ENCODE measurements at places on chromosomes 3 and 15. TPM values are rescaled to one million over a fixed set of nuclear protein-coding genes. Genes with fewer than 3 reads are reported as not detected.

- no peaks in the 10 kb centered on the region for H3K36me3 ChIP-seq
- H3K27ac ChIP-seq = no peak overlapping the region
- no peaks in the 10 kb centered on the region for H3K27me3 ChIP-seq
- H3K4me3 ChIP-seq = no peak overlapping the region
Observed at GRCh38 chr3:24454856-24455255, 39.8 kb downstream of the THRB start.

DNA sequence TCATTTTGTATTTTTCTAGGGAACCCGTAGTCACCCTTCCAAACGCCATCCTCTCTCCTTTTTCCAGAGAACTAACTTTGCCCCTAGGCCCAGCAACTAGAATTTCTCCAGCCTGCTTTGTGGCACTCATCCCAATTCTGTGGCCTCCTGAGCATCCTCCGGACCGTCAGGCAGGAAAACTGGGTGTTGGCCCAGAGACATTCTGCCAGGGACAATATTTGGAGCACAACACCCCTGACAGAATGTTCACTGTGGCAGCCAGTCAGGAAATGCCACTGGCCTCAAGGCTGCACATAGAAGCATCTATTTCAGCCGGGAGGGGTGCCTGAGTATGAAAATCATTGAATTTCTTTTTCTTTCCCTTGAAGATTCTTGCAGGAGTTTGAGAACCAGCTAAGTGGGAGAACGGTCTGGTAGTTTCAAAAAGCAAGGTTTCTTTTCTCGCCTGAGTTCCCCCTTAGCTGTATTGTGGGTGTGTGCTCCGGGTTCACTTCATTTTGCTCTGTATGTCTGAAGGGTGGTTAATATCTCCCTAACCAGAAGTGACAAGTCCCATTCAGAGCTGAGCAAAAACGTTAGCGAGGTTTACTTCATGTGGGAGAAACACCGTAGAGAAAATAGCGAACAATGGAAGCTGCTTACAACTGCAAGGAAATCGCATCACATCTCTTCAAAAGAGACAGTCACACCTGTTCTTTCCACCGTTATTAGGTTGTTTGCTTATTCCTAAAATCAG is 108.1 kb upstream of the TPM1 start:
- H3K4me3 ChIP-seq = no peak overlapping the region
- H3K27me3 ChIP-seq = peaks cover 60% of the 10 kb centered on the region
- no peaks in the 10 kb centered on the region for H3K36me3 ChIP-seq
- H3K27ac ChIP-seq = no peak overlapping the region

DNA sequence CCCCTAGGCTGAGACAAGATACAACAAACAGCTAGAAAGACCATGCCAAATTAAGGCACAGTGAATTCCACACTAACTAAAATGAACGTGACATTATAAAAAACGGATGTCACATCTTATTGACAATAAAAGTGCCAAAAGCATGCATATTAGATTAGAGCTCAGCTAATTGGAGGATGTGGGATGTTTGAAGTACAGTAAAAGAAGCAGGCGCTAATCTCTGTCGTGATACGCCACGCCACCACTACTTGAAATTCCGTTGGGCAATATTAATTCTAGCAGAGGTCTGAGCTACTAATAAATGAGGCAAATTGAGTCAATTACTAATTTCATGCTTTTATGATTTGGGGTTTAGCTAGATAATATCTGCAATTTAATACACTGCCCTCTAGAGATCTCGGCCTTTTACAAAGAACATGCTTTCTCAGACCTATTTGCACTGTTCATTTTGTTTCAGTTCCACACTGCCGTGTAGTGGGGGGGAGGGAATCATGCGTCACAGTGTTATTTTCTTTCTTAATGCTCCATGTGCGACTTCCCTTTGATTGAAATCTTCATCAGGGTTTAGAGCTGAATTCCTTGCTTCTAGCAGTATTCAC is 52.9 kb upstream of the ROBO2 start:
- no peaks in the 10 kb centered on the region for H3K36me3 ChIP-seq
- DNase-seq = no peak
- no peak overlapping the region for H3K4me3 ChIP-seq
- H3K27me3 ChIP-seq = no peaks in the 10 kb centered on the region
- H3K4me1 ChIP-seq = no peaks in the 10 kb centered on the region

DNA sequence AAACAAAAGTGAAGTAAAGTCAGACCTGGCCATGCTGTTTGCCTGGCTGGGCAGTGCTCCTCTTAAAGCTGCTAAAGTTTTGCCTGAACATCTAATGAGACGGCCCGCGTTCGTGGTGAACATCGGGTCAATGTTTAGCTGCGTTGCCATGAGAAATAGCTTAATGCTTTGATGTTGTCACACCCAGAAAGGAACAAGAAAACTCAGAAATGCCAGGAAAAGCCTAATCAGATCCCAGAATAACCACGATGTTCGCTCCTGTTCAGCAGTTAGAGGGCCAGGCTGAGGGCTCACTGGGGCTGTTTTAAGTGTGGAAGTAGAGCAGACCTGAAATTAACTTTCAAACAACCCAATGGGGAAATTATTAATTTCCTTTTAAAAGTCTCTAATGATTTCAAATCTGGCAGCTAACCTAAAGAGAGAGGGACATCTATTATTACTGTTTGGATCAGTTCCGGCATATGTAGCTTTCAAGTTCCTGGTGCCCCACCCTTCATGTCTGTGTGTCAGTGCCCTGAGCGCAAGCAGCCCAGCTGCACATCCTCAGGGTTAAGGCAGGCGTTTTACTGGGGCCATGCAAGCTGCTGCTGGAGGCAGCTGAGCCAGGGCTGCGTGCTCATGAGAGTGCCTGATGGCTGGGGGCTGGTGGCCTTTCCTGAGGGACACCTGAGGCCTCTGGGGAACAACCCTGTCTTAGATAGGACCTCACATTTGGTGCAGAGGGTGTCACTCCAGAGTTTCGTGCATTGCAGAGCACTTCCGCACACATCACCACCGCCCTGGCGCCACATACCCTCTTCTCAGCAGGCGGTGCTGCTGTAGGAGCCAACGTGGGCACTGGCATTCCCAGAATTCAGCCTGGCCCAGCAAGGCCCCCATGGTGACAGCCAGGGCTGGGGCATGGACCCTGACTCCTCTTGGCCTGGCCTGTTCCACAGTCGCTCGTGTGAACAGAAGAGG is 76.6 kb downstream of the LRRK1 start:
- no peaks in the 10 kb centered on the region for H3K4me1 ChIP-seq
- DNase-seq = no peak
- H3K27ac ChIP-seq = no peak overlapping the region
- H3K4me3 ChIP-seq = no peak overlapping the region
- H3K27me3 ChIP-seq = peaks cover 16% of the 10 kb centered on the region

- H3K36me3 ChIP-seq = peaks cover 28% of the 10 kb centered on the region
- no peak overlapping the region for H3K4me3 ChIP-seq
- peaks cover 43% of the 10 kb centered on the region for H3K4me1 ChIP-seq
- H3K27me3 ChIP-seq = no peaks in the 10 kb centered on the region
Observed at GRCh38 chr15:85571780-85572179, 191.4 kb downstream of the AKAP13 start.

DNA sequence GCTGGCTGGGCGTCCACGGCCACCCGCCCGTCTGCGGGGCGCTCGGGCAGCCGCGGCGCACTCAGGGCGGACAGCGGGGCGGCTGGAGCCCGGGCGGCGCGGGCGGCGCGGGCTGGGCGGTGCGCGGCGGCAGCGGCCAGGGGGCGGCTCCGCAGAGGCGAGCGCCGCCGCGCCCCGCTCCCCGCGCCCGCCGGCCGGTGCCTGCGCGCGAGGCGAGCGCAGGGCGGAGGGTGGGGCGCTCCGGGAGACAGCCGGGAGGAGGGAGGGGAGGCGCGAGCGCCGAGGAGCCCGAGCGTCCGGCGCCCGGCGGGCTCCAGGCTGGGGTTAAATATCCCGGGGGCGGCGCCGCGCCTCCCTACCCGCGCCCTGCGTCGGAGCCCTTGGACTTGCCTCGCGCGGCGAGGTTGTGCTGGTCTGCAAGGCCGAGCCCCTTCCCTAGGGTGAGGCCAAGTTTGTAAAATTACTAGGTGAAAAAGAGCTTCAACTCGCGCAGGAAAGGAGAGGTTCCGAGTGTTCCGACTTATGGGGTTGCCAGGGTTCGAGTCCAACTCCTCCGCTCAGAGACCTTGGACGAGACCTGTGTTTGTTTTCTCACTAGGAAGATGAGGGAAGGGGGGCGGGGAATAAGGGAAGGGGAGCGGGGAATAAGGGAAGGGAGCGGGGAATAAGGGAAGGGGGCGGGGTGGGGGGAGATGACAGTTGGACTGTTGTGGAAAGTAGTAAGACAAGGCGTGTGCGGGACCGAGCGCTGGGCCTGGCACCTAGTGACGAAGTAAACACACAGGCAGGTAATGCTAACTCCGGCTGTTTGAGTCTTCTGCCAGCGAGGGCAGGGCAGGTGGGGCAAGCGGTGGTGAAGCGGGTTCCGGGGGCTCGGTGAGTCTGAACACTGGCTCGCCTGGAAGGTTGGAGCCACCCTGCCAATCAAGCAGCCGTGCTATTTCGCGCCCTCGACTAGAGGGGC is at the start of gene TNFAIP8L3:
Gene TNFAIP8L3, minus strand, starts transcription at position 301 of the 964 bp plus-strand sequence. CDS start 311 bp downstream, outside the sequence.
- DNase-seq = no peak
- H3K4me1 ChIP-seq = peaks cover 5% of the 10 kb centered on the region
- no peak within 1 kb of the TSS for H3K4me3 ChIP-seq
- H3K27ac ChIP-seq = no peak within 1 kb of the TSS

- H3K4me3 ChIP-seq = peak overlapping the region; percentile 80
- peaks cover 76% of the 10 kb centered on the region for H3K27me3 ChIP-seq
- H3K36me3 ChIP-seq = no peaks in the 10 kb centered on the region
- H3K27ac ChIP-seq = no peak overlapping the region
- no peak for DNase-seq
- peaks cover 22% of the 10 kb centered on the region for H3K4me1 ChIP-seq
Observed at GRCh38 chr15:91100814-91101607, 954 bp downstream of the SV2B start.

GRCh38 chr3:194637066-194637465 is 3.8 kb upstream of the TMEM44 start:
- H3K4me1 ChIP-seq = peaks cover 10% of the 10 kb centered on the region
- DNase-seq = no peak
- H3K36me3 ChIP-seq = peaks cover 1% of the 10 kb centered on the region
- H3K27me3 ChIP-seq = no peaks in the 10 kb centered on the region
- peak overlapping the region; percentile 59 for H3K27ac ChIP-seq

DNA sequence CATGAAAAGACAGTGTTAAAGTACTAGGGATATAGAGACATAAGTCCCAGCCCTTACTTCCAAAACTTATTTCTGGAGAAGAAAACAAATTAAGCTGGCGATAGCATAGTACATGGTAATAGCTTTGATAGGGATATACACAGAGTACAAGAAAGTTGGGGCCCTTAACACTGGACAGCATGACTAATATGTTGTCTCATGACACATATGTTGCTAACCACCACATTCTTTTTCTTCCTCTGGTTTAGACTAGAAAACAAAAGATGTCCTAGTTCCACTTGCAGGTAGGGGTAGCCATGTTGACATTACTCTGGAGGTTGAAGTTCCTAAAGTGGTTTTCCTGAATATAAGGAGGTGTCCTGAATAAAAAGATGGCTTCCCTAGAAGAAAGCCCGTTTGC is 75.3 kb downstream of the RFX7 start:
- H3K36me3 ChIP-seq = peaks cover 47% of the 10 kb centered on the region
- no peak overlapping the region for H3K4me3 ChIP-seq
- no peaks in the 10 kb centered on the region for H3K27me3 ChIP-seq
- no peak overlapping the region for H3K27ac ChIP-seq
- DNase-seq = no peak

GRCh38 chr3:82618594-82618993 is 857.1 kb upstream of the GBE1 start:
- no peaks in the 10 kb centered on the region for H3K36me3 ChIP-seq
- H3K27me3 ChIP-seq = no peaks in the 10 kb centered on the region
- DNase-seq = no peak
- no peaks in the 10 kb centered on the region for H3K4me1 ChIP-seq
- H3K4me3 ChIP-seq = no peak overlapping the region
- no peak overlapping the region for H3K27ac ChIP-seq

GRCh38 chr15:84752700-84753099 is 4.3 kb downstream of the ZNF592 start:
- H3K36me3 ChIP-seq = peaks cover 16% of the 10 kb centered on the region
- DNase-seq = no peak
- no peaks in the 10 kb centered on the region for H3K27me3 ChIP-seq
- H3K27ac ChIP-seq = peak overlapping the region; percentile 71
- peak overlapping the region; percentile 2 for H3K4me3 ChIP-seq
- peaks cover 73% of the 10 kb centered on the region for H3K4me1 ChIP-seq

- DNase-seq = no peak
- H3K4me3 ChIP-seq = no peak overlapping the region
- H3K36me3 ChIP-seq = no peaks in the 10 kb centered on the region
- H3K27ac ChIP-seq = no peak overlapping the region
Observed at GRCh38 chr3:33363113-33363800, 76.9 kb downstream of the UBP1 start.

GRCh38 chr3:104044002-104044401 is 1322.7 kb upstream of the ALCAM start:
- H3K27ac ChIP-seq = no peak overlapping the region
- H3K4me1 ChIP-seq = no peaks in the 10 kb centered on the region
- no peaks in the 10 kb centered on the region for H3K36me3 ChIP-seq
- H3K4me3 ChIP-seq = no peak overlapping the region
- no peaks in the 10 kb centered on the region for H3K27me3 ChIP-seq
- no peak for DNase-seq

DNA sequence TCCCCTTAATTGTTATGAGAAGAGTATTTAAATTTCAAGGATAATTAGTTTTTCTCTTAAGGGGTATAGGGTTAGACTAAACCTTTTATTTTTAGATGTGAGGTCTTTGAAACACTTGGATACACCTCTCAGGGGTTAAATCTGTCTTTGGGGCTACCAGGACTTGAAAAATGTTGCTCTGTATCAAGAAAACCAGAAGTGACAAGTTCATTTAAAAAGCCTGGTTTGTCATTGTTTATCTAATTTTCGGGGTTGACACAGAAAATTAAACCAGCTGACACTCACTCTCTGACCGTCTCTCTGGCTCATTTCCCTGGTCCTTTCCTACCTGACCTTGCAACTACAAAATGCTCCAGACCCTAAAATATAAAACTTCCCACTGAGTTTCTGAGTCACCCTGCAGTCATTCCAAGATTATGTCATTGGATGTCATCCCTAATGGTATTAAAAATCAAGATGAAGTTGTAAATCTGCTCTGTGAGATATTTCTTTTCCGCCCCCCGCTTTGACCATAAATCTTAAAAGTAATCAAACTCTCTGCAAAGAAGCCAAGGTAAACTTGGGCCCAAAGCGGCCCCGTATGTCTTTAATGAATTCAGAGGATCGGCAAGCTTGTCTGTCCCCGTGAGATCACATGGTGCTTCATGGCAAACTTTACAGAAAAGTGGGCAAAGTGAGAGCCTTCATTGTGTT is 32.9 kb upstream of the SKOR1 start:
- H3K27ac ChIP-seq = no peak overlapping the region
- H3K36me3 ChIP-seq = peaks cover 68% of the 10 kb centered on the region
- DNase-seq = no peak
- no peaks in the 10 kb centered on the region for H3K27me3 ChIP-seq
- no peak overlapping the region for H3K4me3 ChIP-seq

- no peaks in the 10 kb centered on the region for H3K27me3 ChIP-seq
- H3K27ac ChIP-seq = no peak overlapping the region
- no peak overlapping the region for H3K4me3 ChIP-seq
- DNase-seq = no peak
Observed at GRCh38 chr15:27490867-27491595, 520.0 kb downstream of the GABRG3 start.

The ACOX2 gene
- total RNA-seq = not detected

The PLA2G4E gene
- not detected for total RNA-seq

The ROPN1 gene
- total RNA-seq = not detected

The CLDN1 gene
- not detected for total RNA-seq

The TTC21A gene
- total RNA-seq = 7.5 TPM

The SEMA6D gene
- not detected for total RNA-seq

The PLIN1 gene
- total RNA-seq = 0.96 TPM

The MINAR1 gene
- 0.41 TPM for total RNA-seq

The PIK3CB gene
- 34.2 TPM for total RNA-seq

The C3orf22 gene
- total RNA-seq = not detected

Data from naive thymus-derived CD8-positive, alpha-beta T cell (primary cell).